Ecto neural progenitor cell (in vitro differentiated cells): ENCODE measurements at places on chromosomes 13 and 19.

DNA sequence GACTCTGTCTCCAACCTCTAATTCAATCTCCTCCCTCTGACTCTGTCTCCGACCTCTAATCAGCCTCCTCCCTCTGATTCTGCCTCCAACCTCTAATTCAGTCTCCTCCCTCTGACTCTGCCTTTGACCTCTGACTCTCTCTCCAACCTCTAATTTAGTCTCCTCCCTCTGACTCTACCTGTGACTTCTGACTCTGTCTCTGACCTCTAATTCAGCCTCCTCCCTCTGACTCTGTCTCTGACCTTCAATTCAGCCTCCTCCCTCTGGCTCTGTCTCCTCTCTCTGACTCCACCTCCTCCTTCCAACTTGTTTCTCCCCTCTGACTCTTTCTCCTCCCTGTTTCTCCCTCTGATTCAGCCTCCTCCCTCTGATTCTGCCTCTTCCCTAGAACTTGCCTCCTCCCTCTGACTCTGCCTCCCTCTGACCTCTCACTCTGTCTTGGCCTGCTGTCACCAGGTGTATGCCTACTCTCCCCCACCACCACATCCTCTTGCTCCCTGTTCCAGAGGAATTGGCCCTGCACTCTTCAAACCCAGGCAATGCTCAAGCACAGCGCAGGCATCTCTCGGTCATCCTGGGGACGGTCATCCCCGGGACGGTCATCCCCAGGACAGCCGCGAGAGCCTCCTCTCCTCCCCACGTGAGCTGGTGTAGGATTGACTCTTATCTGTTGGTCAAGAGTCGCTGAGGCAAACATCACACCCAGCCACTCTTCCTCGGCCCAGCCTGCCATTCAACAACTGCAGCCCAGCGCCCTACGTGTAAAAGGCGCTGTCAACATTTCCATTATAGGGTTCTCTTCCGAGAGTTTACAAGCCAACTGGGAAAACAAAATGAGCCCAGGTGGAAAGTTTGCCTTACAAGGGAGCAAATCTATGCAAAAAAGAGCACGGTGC, 60.2 kb downstream of the ZIC5 start:
- no peak for DNase-seq

- DNase-seq, result no peak
Observed at GRCh38 chr13:40484974-40485373, 181.5 kb downstream of the FOXO1 start.

- DNase-seq, result no peak
Observed at GRCh38 chr13:79711631-79712030, 230.7 kb downstream of the NDFIP2 start.

DNA sequence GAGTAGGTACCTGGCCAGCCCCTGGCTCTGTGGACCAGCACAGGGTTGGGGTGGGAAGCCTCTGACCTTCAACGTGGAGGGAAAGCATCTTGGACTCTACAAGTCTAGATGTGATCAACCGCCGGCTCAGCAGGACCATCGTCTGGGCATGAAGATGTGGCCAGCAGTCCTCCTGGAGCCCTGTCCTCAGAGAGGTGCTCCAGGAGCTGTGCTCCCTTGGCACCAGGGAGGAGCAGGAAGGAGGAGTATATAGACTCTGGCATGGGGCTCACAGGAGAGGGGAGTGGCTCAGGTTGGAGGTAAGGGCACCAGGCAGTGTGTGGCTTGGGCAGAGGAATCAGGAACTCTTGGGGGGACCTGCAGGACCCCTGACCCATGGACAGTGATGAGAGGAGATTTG, 18.3 kb upstream of the ISYNA1 start:
- DNase-seq, result no peak

DNA sequence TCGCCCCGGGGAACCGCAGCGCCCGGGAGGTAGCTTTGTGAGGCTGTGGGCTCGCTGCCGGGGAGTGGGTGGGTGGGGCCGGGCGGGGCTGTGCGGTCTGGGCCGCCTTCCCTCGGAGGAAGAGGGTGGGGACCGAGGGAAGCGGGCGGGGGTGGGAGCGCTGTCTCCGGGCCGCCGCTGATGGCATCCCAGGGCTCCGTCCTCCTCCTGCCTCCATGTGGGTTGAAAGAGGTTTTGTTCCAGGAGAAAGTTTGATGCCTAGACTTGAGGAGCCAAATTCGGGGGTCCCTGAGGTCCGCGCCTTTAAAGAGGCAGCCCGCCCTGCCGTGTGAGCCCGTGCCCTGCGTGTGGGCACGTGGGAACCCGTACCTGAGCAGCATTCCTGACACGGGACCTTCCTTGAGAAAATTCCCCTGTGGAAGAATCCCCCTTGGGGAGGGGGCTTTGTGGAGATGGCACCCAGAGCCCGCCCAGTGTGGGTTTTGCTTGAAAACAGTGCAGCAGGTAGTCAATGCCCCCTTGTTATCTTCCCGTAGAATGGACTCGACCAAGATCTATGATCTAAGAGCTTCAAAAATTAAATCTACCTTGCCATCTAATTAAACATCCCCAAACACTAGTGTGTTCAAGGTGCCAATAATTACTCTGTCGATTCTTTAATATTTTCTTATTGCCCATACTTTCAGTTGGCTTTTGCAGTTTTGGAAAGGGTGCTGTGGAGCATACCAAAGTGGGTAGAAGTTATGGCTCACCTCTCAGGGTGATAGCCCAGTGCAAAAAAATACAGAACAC, 107.8 kb downstream of the RXFP2 start:
- no peak for DNase-seq

DNA sequence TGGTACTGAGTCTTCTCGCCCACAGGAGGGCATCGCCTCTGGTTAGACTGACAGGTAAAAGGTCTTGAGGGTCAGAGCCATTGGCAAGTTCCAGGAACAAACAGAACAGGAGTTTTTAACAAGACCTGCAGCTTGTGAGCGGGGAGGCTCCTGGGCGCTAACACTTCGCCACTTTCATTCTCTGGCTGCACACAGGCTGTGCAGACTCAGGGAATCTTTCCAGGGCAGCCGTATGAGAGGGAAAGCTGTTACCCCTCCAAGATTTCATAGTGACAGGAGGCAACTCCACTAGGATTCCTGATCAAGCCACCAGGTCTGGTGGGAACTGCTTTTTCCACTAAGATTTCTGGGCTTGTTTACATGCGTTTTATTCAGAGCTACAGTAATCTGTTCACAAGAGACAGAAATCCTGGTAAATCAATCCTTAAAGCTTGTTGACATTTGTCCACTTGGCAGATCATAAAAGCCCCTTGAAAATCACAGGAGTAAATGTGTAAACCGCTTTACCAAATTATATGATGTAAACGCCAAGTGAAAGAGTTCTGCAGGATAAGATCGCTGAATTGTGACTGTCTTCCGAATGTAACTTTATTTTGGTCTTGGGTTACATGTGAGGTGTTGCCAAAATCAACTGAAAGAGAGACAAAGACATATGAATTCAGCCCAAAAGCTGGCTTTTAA, 190.6 kb downstream of the MZT1 start:
- DNase-seq, result no peak
